ENCODE measurements at places on chromosomes 5 and 9.

- DNase-seq, result no peak
These were observed 108.3 kb downstream of the CETN3 start for GRCh38 chr5:90301248-90301647.

GRCh38 chr9:81141961-81142360, 547.4 kb downstream of the TLE1 start:
- no peak for DNase-seq

GRCh38 chr5:177537389-177538361, 16.7 kb downstream of the FAM193B start:
- no peak for DNase-seq

DNA sequence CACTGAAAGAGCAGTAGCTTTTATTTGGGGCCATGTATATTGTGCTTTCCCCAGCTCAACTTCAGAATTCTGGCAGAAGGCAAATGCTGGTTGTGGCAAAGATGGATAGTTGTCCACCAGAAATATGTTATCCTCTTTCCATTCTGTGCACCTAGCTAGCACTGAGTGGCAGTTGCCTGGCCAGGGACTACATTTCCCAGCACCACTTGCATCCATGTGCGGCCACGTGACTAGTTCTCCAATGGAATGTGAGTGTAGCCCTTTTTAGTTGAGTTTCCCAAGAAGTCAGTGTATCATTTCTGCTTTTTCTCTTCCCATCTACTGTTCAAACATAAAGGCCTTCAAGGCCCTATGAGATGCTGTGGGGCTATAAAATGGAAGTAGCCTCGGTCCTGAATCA, 354.0 kb upstream of the CLINT1 start:
- no peak for DNase-seq

DNA sequence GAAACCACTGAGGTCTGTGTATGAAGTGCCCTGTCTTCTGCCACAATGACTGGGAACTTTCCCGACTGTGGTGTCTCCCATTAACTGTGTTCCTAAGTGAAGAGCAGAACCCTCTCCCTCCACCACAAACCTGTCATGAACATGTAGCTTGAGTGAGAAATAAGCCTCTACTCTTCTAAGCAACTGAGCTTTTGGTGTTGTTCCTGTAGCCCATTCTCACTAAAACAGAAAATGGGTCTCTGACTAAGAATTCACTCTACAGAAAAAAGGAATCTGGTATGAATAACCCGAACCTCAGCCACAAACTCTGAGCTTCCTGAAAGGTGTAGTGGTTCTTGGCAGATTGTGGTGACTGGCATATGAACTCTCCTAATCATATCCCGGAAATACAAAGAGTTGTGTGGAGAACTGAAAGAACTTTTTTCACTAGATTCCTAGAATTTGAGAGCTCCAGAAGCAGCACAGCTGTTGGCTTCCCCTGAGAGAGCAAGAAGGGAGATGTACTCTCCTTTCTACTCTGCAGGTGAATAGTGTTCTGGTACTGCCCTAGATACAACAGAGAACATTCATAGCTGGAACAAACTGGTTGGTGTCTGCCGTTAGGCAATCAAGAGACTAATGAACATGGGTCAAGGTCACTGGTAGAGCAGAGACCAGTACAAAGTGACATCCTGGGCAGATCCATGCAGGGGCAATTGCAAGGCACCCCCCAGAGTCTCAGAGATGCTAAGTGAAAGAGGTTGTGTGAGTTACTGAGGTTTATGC, 283.8 kb downstream of the PDE4D start:
- no peak for DNase-seq

- no peak for DNase-seq
These were observed 15.1 kb upstream of the LCP2 start for GRCh38 chr5:170312666-170313065.

DNA sequence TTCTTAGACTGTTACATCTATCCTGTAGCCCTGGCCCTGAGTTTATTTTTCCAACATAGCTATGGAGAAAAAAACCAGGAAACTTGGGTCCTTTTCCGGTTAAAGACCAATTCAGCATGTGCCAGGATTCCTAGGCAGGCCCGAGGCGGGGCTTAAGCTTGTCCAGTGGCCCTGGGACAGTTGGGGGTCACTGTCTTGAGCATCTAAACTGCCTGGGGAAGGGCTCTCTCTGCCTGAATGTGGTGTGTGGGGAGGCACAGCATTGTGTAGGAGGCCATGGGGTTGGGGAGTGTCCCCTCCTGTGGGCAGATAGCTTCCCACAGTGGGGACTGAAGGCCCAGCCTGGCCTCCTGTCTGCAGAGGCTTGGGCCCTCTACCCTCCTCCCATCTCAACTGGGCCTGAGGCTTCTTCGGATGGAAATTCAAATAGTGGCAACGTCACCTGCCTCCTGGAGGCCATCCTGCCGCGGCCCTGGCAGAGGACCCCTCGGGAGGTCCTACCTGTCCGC, 88.8 kb downstream of the PHF2 start:
- DNase-seq, result no peak

- no peak for DNase-seq
These were observed 390.6 kb upstream of the C9orf72 start for GRCh38 chr9:27963836-27964235.
